ENCODE measurements at places on chromosomes 7 and 10.
A peak's percentile ranks its signal among the peaks of the same experiment; 100 is the strongest.

DNA sequence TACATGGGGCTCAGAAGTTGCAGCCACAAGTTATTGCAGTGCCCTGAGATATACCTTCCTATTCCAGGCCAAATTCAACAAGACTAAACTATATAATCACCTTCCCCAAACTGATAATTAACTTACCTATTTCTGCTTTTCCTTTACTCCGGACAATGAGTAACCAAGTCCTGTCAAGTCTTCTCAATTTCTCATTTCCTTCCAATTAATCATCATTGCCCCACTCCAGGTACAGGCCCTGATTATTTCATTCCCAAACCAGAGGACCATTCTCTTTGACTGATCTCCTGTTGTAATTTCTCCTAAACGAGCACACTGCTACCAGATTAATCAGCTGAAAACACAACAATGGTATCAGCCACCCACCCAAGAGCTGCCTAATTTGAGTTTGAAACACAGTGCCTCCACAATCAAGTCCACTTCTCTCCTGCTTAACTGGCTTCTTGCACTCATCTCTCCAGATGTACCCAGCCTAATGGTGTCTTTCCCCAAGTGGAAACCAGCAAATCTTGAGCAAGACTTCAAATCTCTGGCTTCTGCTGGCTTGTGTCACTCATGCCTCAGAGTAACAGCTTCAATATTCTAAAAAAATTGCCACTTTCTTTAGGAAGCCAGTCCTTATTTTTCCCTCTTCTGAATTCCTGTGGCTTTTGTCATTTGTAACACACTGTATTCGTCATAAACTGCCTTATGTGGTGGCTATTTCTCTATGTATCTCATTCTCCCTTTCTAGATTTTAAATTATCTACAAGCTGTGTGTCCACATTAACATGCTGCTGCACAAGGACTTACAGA, 89.1 kb downstream of the CDK6 start:
- DNase-seq: no peak

GRCh38 chr7:150405584-150406311, 26.6 kb downstream of the ZNF775 start:
- peak; percentile 92 for DNase-seq

DNA sequence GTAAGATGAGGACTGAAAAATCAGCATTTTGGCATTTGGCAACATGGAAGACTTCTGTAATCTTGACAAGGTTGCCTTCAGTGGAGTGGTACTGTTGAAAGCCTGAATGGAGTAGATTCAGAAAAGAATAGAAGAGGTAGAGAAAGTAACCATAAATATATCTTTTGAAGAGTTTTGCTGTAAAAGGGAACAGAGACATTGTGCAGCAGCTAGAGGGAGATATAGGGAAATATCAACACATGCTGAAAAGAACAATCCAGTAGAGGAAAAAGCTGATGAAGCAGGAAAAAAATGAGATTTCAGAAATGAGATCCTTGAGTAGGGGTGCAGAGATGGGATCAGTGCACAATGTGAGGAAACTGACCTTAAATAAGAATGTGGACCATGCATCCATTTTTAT, 60.0 kb downstream of the RAPGEF5 start:
- DNase-seq: no peak

- peak; percentile 87 for DNase-seq
Observed at GRCh38 chr7:117008886-117009531, 55.7 kb downstream of the ST7 start.

DNA sequence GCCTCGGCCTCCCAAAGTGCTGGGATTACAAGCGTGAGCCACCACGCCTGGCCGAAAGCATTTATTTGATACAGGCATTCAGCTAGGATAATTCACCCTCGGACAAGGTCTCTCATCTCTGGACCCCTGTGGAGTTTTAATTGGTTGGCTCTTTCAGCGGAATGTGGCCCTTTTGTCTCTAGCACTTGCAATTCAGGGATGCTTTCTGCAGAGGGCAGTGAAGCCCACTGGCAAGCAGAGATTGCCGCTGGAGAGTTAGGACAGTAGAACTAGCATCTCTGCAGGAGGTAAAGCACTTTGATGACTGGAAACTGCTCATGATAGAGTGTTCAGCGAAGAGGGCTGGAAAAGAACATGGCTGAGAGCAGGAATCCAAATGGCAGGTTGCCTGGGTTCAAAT, 62.0 kb downstream of the SUFU start:
- no peak for DNase-seq

GRCh38 chr7:34357068-34357467, 300.9 kb upstream of the NPSR1 start:
- no peak for DNase-seq

DNA sequence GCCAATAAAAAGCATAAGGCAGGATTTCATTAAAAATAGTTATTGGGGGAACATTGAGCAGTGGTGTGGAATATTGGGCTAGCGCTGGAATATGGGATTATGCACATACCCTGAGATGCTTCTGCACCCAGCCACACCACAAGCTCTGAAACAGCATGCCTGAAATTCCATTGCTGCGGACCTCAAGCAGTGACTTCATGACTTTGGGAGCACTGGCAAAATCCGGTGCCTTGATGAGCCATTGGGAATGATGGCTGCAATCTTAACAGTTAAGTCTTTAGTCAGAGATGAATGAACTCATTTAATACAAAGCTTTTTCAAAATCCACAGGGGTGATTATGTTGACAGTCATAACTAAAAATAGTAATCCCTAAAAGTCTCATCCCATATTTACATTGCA, 274.7 kb upstream of the MTPN start:
- DNase-seq: no peak

DNA sequence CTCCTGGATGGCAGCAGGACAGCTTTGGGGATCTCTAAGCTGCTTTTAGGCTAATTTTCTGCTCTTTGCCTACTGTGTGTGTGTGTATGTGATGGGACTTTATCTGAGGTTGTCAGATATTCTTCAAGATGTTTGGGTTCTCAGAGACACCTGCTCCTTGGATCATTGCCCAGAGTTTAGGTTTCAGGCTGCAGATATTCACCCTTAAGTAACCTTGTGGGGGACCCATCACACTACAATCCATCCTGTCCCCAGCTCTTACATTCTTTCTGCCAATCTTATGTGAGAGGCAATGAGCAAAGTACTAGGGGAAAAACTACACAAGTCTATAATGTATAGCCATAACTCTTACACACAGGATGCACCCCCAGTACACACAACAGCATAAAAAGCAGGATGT, 263.0 kb upstream of the ZWINT start:
- no peak for DNase-seq

DNA sequence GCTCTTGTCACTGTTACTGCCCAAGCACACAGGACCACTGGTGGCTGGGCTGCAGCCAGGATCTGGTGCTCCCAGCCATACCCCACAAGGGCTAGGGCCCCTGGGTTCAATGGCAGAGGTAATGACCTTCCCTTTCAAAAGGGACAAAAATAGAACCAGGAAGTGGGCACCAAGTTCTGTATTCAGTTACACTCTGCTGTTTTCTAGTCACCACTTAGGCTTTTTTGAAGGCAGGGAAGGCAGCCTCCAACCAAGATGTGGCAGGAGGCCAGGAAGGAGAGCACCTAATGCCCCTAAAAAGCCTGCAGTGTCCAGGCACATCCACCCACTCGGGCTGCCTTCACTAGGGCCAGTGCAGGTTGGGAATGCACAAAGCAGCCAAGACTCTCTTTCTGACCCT, 47.8 kb downstream of the NOD1 start:
- DNase-seq: peak; percentile 37

- DNase-seq: no peak
Observed at GRCh38 chr7:144853542-144853941, 17.7 kb upstream of the TPK1 start.

GRCh38 chr10:99041468-99041867, 194.2 kb downstream of the HPSE2 start:
- DNase-seq: no peak

DNA sequence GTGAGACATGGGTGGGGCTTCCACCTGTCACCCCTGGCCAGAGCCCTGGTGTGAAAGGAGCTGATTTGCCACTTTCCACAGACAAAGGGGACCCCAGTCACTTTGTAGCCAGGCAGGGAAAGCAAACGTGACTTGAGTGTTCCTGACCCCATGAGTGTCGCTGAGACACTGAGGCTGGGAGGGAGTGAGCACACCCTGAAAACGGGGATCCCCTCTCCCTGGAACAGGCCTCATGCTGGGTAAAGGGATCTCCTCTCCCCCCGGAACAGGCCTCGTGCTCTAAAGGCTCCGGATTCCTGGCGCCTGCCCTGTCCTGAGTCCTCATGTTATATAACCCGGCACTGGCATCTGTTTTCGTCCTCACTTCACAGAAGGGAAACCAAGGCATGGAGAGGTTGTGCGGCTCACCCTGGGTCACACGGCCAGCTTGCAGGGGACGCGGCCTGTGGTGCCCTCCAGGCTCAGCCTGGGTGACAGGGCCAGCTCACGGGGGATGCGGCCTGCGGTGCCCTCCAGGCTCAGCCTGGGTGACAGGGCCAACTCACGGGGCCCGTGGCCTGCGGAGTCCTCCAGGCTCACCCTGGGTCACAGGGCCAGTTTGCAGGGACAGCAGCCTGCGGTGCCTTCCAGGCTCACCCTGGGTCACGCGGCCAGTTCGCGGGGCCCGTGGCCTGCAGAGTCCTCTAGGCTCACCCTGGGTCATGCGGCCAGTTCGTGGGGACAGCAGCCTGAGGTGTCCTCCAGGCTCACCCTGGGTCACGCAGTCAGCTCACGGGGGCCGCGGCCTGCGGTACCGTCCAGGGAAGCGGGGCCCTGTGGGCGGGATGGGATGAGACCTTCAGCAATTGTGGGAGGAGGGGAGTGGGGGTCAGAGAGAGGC, 104.7 kb downstream of the PDGFA start:
- DNase-seq: no peak

DNA sequence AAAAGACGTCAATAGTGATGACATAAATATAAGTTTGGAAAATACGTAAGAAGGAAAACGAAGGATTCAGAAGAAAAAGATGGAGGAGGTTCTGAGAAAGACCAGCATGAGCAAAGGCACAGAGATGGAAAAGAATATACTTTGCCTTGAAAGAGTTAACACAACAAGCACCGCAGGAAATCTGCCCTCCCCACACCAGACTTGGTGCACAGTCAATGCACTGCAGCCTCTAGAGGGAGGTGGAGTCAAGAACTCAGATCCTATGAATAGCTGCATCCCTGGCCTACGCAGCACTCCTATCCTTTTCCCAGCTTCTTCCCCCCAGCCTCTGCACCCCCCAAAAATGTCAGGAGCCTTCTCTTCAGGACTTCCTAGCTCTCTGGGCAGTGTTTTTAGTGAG, 1370.6 kb upstream of the LRRTM3 start:
- DNase-seq: no peak

- peak; percentile 56 for DNase-seq
Observed at GRCh38 chr10:79391231-79392019, 44.2 kb downstream of the PPIF start.

DNA sequence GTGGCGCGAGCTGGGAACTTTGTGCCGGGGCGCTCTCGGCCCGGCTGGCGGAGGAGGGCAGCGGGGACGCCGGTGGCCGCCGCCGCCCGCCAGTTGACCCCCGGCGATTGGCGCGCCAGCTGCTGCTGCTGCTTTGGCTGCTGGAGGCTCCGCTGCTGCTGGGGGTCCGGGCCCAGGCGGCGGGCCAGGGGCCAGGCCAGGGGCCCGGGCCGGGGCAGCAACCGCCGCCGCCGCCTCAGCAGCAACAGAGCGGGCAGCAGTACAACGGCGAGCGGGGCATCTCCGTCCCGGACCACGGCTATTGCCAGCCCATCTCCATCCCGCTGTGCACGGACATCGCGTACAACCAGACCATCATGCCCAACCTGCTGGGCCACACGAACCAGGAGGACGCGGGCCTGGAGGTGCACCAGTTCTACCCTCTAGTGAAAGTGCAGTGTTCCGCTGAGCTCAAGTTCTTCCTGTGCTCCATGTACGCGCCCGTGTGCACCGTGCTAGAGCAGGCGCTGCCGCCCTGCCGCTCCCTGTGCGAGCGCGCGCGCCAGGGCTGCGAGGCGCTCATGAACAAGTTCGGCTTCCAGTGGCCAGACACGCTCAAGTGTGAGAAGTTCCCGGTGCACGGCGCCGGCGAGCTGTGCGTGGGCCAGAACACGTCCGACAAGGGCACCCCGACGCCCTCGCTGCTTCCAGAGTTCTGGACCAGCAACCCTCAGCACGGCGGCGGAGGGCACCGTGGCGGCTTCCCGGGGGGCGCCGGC, 870 bp downstream of the FZD1 start:
- DNase-seq: peak; percentile 83

- no peak for DNase-seq
Observed at GRCh38 chr7:78329001-78329655, 530.6 kb downstream of the PHTF2 start.

- DNase-seq: peak; percentile 71
Observed at GRCh38 chr7:47088329-47089067, 493.4 kb downstream of the TNS3 start.

GRCh38 chr10:104351061-104351702, 2.5 kb upstream of the CFAP58 start:
- DNase-seq: peak; percentile 85

DNA sequence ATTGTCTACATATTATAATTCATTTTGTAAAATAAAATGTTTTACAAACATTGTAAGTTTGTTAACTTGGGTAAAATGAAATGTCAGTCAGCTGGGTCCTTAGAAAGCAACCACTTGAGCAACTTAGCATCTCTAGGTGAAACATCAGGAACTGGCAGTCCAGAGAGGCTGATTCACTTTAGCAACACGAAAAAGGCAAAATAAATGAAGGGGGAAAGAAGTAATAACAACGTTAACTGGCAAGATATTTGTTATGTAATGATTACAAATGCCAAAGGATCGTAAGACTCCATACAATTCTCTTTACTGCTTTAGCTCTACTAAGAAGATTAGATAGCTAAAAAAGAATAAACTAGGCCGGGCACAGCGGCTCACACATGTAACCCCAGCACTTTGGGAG, 5.0 kb downstream of the PDZD8 start:
- no peak for DNase-seq

DNA sequence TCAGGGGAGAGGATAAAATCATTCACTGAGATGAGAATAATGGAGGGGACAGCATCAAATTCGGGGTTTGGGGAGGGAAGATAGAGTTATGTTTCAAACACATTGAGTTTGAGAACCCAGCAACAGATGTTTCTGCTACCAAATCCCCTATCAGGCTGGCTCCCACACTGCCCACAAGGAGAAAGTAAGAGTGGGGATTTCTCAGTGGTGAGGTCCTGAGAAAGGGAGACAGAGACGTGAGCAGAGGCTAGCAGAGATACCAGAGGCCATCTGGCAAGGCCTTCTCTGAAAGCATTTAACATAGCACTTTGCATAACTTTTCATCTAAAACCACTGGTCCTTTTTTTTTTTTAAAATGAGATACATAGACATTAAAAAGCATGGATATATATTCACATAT, 7.8 kb upstream of the SLF2 start:
- DNase-seq: no peak
